Large intestine (tissue), 12 donors: ENCODE measurements at places on chromosomes 6 and 20. TPM values are rescaled to one million over a fixed set of nuclear protein-coding genes. Genes with fewer than 3 reads are reported as not detected.

GRCh38 chr6:61940919-61941318, 345.1 kb downstream of the KHDRBS2 start:
- DNase-seq = no peak

DNA sequence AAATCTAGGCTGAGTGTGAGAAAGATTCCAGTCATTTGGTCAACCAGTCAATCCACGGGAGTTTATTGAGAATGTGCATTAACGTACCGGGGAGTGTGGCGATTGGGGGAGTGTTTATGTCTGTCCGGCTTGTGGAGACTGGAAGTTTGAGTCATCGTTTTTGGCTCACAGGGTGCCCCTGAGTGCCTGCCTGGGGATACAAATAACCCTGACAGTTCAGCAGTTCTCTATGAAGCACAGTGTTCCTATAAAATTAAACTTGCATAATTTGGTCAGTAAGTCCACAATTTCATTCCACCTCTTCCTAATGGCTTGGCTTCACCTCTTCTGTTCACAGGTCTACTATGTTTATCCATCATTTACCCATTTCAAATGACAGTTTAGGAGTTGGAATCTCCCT, 72.6 kb upstream of the PLEKHG1 start:
- no peak for DNase-seq

- no peak for DNase-seq
Observed at GRCh38 chr20:43191946-43192863, 2.5 kb upstream of the PTPRT start.

ADTRP gene
- polyA plus RNA-seq = 24.3 TPM

GRCh38 chr6:156760377-156760776, 16.8 kb upstream of the ARID1B start:
- no peak for DNase-seq

KIAA1586 gene
- 12.9 TPM for polyA plus RNA-seq

DNA sequence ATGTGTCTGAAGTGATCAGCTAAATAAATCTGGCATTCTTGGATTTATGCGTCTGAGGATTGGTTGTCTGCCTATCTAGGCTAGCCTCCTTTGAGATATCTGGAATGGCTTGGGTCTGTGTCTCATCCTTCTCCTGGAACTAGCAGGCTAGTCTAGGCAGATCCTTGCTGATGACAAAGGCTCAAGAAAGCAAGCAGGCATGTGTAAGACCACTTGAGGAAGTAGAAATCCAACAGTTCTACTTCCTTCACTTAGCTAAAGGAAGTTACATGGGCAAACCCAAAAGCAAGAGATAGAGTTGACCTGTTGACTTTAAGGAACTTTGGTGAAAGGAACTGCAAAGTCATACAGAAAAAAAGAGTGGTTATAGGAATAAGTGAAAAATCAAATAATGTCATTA, 672.6 kb downstream of the MAFB start:
- DNase-seq = no peak

DNA sequence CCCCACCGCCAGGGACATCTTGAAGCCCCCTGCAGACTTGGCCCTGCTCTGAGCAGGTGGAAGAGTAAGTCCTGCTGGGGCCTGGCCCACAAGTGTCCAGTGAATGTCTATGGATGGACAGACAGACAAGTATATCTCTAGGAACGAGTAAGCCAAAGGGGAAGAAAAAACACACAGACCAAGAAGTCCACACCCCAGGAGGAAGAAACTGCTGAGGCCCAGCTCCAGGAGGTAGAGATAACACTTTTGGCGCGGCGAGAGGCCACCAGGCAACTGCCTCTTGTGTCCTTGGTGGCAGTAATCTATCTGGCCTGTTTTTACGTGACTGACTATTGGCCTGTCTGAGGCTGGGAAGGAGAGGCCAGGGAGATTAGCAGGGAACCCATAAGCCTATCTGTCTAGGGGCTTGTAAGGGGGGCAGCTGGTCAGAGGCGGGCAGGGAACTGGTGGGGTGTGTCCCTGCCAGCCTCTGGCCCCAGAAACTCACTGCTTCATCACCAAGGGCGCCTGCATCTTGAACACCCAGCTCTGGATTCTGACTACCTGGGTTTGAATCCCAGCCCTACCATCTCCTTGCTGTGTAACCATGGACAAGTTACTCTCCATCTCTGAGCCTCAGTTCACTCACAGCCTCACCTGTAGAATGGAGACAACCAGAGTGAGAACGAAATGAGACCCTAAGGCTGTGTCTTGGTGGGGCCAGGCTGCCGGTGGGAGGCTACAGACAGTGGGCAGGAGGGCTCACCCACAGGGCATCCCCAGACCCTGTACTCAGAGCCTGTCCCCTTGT, 31.3 kb downstream of the C20orf203 start:
- DNase-seq = no peak

- peak; percentile 42 for DNase-seq
Observed at GRCh38 chr20:36591854-36592641, 13.5 kb upstream of the RAB5IF start.

DNA sequence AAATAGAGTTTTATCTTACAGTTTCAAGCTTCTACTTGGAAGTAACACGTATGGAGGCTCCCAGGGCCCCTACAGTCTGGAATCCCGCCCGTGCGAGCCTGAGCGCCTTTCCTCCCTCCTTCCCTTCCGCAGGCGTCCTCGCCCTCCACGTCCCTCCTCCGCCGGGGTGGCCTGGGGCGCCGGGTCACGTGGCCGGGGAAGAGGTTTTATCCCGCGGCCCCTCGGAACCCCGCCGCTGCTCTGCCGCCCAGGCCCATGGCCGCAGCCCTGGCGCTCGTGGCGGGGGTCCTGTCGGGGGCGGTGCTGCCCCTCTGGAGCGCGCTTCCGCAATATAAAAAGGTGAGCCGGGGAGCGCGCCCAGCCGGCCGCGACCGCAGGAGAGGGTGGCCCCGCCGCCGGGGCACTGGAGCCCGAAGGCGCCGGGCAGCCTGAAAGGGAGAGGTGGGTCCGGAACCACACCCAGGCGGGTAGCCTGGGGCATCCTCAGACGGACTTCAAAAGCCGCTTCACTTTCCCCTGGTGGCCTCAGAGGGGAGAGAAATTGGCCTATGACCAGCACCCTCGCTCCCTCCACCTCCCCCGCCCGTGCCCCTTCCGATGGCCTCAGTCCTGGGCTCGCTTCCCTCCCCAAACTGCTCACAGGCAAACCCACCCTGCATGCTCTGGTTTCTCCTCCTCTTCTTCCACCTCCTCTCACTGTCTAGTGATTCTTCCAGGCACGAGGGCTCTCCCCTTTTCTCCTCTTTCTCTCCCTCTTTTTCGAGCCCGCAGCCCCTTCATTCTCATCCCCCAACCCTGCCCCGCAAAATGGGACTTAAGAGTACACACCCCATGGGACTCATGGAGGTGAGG, at the start of gene CLPSL2:
CLPSL2 (plus strand) TSS at position 235 of the 852 bp plus-strand sequence; CDS start at position 256, 21 bp downstream.
- no peak for DNase-seq

DNA sequence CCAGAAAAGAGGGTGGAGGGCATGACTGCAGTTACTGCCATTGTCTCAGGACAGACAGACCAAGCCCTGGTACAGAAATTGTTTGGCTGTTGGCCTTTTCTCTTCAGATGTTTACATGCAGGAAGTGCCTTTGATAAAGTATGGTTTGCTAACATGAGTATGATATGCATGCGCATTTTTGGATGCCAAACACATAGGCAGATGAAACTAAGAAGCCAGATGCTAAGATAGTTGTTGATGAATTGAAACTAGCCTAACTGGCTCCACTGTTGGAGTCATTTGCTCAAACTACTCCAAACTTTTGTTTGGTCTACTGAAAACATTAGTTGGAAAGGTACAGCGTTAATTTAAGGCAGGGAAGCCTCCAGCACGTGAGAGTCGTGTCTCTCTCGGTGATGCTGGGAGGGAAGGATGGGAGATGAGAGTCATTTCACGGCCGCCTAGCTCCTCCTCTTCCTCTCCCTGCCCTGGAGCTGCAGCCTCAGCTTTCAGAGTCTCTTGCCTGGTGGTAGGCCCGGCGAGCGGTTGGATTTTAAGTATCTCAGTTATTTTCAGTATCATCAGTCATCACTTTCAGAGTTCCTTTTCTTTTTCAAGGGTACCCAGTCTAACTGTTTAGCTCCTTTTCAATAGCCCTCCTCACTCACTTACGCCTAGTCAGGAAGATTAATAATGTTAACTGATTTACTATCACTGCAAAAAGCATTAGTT, 29.7 kb downstream of the RREB1 start:
- DNase-seq = no peak

APOM gene
- 14.1 TPM for polyA plus RNA-seq

GRCh38 chr20:42391807-42392206, 773.6 kb upstream of the CHD6 start:
- no peak for DNase-seq

DNA sequence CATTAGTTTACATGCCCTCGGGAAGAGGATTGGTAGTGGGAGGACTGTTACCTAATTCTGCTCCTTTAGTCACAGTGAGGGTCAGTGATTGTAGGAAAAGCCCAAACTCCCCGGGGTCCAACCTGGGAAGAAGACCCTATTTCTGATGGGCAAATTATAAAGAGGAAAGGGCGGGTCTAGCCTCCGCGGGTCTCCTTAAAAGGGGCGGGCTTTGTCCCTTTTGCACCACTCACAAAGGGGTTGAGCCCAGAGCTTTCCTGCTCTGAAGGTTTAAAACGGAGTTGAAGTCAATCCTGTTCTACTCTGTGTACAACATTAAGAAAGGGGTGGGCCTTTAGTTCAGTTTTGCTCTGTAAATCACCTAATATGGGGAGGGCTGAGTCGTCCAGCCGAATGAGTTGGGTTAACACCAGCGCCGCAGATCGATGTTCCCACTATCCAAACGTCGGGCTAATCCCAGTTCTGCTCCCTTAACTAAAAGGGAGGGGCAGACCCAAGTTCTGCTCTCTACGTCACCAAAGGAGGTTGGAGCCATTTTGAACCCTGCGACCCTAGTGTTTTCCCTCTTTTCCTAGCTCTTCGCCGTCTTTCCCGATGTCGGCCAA, 920 bp upstream of the RNF5 start:
- no peak for DNase-seq

NRN1 gene
- 4.0 TPM for polyA plus RNA-seq

DNA sequence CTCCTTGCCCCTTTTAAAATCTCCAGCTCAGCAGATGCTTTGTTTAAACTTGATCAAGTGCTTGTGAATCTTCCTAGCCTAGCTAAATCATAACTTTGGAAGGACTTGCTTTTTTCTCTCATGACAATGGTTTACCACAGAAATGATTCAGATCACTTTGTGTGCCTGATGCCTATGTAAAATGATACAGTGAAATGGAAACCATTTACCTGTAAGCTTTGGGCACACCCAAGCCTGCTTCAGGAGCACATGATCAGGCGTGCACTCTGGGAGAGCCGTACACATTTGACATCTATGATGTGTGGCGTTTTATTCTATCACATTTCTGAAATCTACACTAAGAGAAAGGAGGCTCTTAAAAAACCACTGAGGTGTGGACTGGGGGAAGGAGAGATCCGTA, 41.1 kb downstream of the PTPN1 start:
- no peak for DNase-seq

CASS4 gene
- polyA plus RNA-seq = 1.2 TPM

DNA sequence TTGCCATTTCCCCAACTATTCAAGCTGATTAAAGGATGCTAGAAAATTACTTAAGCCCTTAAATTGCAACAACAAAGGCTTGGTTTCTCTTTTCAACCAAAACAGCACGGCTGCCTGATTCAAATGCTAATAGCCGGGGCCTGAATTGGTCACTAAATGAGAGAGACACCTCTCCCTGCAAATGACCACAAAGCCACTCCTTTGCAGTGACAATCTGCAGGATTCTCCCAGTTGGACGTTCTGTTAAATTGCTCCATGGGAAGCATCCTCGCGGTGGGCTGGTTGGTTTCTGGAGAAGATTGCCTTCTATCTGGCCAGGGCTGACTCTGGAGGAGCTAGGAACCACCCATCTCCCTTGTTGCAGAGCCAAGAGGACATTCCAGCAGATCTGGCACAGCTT, 29.7 kb upstream of the TBXT start:
- no peak for DNase-seq

ATP9A gene
- polyA plus RNA-seq = 46.3 TPM

- no peak for DNase-seq
Observed at GRCh38 chr6:35368038-35368887, 25.9 kb downstream of the PPARD start.

FAM217A gene
- polyA plus RNA-seq = 0.69 TPM

GRCh38 chr20:25058051-25058846, at the start of gene ACSS1:
ACSS1 (minus strand) TSS chr20:25058139; CDS start chr20:25058102, 37 bp downstream.
- DNase-seq = peak; percentile 63

- no peak for DNase-seq
Observed at GRCh38 chr20:5881703-5882102, 68.6 kb downstream of the TRMT6 start.

GRCh38 chr6:109483735-109484057, 677 bp upstream of the ZBTB24 start:
- no peak for DNase-seq

PLA2G7 gene
- polyA plus RNA-seq = 1.1 TPM

DNA sequence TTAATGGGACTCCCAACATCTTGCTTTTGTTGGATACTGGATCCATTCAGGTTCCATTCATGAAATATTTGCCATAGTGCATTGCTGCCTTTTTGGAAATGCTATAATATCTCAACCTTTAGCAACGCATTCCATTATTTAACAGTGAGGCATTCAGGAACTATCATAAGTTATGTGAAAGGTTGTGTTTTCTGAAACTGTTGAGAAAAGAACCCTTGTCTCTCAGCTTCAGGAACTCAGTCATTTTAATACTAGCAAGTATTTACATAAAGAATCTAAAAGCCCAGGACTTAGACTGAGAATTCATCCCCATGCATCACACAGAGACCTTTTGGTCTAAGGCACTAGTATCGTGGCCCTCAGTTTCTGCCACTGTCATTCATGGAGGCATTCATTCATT, 24.9 kb upstream of the SASH1 start:
- DNase-seq = no peak

- no peak for DNase-seq
Observed at GRCh38 chr6:54059683-54060082, 51.6 kb upstream of the MLIP start.

GRCh38 chr6:53815381-53816119, 20.7 kb downstream of the LRRC1 start:
- no peak for DNase-seq

DNA sequence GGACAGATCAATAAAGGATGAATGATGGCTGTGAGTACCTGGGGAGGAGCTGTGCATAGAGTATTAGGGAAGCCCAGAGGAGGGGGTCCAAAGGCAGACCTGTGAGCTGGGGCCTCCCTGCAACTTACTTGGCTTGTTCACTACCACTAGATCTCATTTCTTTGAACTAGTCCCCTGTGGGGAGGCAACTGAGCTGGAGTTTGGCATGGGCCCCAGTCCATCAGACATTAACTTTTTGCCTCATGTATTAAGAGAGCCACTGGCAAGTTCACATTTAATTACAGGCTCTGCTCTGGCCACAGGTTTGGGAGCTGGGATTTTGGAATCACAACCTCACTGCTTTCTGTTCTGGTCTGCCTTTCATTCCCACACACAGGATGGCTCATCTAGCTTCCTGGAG, 254.1 kb downstream of the PRL start:
- no peak for DNase-seq

BPIFB2 gene
- polyA plus RNA-seq = not detected
